ENCODE measurements at places on chromosomes 16 and 17. TPM values are rescaled to one million over a fixed set of nuclear protein-coding genes. Genes with fewer than 3 reads are reported as not detected.

- no peak for DNase-seq
Observed at GRCh38 chr17:2814049-2814448, 17.8 kb downstream of the RAP1GAP2 start.

GRCh38 chr17:77901481-77901880 lies 57.0 kb upstream of the TNRC6C start:
- DNase-seq = no peak

DNA sequence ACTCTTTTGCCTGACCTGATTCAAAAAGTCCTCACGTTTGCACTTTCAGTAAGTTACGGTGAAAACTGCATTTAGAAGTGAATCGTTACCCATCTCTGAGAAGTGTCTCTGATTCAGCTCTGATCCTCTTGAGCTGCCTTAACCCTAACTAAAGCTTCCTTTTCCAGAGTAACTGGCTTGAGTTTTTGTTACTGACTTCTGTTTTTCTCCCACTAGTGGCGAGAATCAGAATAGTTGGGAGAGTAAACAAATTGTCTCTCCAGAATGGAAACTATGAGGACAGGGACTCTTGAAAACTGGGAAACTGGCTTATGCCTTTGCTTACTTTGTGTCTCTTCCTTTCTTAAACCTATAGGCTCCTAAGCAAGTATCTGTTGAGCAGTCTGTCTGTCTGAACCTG lies 31.3 kb upstream of the KPNB1 start:
- peak; percentile 51 for DNase-seq

DNA sequence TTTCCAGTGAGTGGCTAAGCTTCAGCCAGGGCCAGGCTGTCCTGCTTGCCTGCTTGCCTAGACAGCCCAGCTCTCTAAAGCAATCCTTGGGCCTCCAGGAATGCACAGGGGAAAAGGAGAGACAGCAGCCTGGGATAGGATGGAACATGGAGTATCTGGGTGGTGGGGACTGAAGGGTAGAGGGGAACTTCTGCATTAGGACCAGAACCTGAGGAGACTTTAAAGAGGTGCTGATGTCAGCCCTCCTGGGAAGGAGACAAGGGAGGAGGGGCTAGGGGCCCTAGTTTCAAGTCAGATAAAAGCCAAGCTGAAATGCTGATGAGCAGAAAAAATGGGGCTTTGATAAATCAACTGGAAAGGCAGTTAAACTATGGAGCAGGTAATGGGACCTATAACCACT lies 1.8 kb downstream of the HOXB7 start:
- DNase-seq = no peak

DNA sequence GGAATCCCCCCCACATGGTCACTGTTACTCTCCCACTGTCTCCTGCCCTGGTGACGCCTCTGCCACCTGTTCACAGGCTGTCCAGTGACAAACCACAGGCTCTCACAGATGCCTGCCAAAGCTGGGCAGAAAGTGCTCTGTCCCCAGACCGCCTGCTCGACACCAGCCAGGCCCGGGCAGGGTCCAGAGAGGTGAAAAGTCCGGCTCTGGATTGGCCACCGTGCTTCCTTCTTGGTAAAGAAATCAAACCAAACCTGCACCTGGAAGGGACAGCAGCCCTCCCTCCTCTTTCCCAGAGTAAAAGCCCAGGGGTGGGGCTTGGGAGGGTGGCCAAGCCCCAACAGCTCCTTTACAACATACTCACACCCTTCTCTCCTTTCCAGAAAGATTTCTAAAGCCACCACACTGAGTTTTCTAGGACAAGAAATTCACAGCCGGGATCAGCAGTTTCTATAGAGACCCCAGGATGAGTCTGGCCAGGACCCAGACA lies 6.2 kb downstream of the PCGF2 start:
- DNase-seq = no peak

ATMIN gene
- 42.3 TPM for total RNA-seq

- DNase-seq = peak; percentile 79
Observed at GRCh38 chr16:66483689-66484452, 56.8 kb downstream of the BEAN1 start.

NSF gene
- 48.5 TPM for total RNA-seq
